ENCODE measurements at places on chromosomes 2 and 18.
A peak's percentile ranks its signal among the peaks of the same experiment; 100 is the strongest.

GRCh38 chr18:2354292-2354691 lies 217.0 kb downstream of the METTL4 start:
- DNase-seq: no peak

DNA sequence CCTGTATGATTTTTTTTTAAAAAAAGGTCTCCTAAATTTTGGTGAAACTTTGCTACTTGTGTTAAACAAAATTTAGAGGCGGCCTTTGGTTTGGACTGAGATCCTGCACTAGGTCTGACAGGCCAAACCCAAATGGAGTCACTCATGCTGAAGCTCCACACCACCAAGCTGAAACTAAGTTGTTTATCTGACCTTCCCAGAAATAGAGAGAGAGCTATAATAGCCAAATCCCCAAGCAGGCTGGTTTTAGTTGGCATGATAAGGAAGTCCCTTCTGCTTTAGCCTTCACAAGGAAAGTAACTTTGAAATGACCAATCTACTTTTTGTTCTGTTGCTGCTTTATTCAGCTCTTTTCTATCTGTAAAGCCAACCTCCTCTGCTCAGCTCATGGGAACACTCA lies 17.1 kb upstream of the THUMPD2 start:
- DNase-seq: no peak

DNA sequence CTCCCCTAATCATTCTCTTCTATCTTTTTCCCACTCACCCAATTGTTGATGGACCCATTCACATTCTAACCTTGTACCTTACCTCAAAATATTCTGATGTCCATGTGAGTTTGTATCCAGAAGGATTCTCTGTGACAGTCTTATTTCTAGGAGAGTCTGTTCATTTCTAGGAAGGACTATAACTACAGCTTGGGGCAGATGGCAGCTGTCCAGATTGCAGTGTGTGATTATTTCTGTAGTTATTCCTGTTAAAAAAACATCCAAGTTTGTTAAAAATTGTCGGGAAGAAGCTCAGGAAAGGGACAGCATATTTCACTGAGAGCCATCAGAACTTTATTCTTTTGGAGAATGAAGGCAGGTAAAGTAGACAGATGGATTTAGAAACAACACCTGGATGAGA lies 142.6 kb downstream of the RAPGEF4 start:
- DNase-seq: no peak

- no peak for DNase-seq
Measured at GRCh38 chr2:145184741-145185651, 665.1 kb upstream of the ZEB2 start.

DNA sequence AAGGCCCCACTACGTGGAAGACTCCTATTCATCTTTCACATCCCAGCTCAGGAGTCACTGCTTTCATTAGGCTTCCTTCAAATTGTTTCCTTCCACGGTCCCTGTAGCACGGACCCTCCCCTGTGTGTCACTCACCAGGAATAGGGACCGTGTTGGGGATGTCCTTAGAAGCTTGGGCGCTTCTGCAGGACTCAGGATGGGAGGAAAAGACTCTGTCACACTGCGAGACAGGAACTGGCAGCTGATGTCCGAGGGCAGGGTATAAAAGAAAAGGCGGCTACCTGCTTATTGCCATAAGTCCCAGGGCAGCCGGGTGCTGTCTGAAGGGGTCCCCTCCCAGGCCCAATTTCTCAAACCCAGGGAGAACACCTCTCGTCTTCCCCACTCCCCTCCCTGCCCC lies 79.1 kb downstream of the BCL2L11 start:
- no peak for DNase-seq

DNA sequence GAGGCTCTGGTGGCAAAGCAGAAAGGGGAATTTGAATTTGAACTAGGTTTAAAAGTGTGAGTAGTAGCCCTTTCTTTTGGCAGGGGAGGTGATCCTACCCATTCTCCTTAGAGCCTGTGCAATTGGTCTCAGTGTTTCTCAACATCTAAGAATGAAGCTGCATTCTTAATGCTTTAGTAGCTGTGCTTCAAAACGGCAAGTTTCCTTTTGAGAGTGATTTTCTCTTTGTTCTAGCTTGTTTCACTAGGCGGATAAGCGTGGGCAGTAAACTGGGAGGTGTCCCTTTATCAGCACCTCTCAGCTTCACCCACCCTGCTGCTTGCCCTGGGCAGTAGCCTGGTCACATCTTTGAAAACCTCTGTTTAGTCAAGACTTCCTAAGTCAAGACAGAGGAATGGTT lies 6.7 kb downstream of the CRIM1 start:
- no peak for DNase-seq

GRCh38 chr2:98084869-98085238 lies 2.1 kb upstream of the VWA3B start:
- no peak for DNase-seq

- DNase-seq: no peak
Measured at GRCh38 chr2:48109491-48110204, 203.3 kb upstream of the FBXO11 start.

DNA sequence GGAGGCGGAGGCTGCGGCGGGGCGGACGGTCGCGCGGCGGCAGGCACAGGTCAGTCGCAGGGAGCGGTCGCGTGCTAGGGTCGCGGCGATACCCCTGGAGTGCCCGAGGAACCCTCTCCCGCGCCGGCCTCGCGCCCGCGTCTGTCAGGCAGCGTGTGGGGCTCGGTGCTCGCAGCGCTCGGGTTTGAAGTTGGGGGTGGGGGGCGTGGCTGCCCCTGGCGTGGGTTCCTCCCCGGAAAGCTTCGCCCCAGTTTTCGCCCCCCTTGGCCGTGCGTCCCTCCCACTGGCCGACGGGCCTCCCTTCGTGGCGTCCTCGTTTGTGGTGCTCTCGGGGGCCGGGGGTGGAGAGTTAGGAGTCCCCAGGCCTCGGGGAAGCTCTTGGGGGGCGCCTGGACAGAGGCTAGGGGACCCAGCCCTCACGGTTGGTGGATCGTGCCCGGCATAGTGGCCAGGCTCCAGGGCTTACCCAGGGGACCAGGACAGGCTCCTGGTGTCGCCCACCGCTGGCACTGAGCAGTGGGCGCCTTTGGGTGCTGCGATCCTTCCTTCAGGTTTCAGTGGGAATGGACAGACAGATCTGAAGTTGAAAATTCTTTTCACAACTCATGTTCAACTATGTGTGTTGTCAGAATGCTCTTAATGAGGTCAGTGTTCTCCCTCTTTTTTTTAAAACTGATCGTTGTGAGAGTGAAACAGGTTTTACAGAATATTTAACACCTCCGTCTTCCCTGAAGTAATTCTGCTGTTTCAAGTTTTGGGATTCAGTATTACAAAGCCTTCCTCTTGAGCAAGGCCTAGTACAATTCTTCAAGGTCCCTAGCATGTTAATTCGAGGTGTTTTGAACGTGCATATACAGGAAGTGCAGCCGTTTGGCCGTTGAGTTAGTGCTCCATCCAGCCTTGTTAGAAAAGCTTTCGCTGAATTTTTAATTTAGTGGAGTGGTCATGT lies 604 bp downstream of the RALBP1 start:
- no peak for DNase-seq

DNA sequence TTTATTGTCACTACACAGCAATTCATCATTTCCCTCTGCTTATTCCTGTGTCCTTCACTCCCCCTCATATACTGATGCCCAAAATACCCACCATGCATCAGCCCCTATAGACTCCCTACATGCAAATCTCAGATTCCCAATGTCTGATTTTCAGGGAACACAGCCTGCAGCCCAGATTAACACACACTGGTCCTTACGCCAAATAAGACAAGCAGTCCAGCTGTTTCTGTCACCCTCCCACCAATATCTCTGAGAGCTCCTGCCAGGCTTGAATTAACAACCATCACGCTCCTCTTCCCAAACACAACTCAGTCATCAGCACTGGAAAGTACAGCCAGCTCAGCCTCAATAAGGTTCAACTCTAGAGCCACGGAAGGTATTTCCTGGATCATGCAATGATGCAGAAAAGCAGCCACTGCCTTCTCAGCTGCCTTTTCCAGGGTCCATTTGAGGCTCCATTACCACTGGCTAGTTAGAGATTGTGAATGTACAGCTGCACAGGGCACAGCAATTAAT lies 39.0 kb upstream of the SLC35F5 start:
- no peak for DNase-seq

GRCh38 chr2:237322564-237322963 lies 91.4 kb downstream of the COL6A3 start:
- no peak for DNase-seq

GRCh38 chr2:33210626-33211025 lies 263.9 kb downstream of the LTBP1 start:
- DNase-seq: peak; percentile 56

- DNase-seq: no peak
Measured at GRCh38 chr2:211864328-211864727, 674.3 kb downstream of the ERBB4 start.

DNA sequence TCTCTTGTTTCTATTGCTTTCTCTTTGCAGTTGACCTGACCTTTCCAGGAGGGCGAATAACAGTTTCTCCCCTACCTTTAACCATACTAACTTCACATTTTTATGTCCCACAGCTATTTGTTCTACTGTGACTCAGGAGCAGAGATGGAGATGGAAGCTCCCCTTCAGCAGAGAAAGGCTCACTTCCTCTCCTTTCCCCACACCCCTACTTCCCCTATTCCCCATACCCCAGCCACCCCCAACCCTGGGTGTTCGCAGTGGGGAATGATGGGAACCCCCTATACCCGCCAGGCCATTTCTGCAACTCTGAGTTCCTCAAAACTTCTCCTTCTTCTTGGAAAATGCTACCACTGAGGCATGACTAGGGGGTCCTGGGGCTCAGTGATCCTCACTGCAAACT lies 285.4 kb upstream of the MGAT5 start:
- DNase-seq: no peak

DNA sequence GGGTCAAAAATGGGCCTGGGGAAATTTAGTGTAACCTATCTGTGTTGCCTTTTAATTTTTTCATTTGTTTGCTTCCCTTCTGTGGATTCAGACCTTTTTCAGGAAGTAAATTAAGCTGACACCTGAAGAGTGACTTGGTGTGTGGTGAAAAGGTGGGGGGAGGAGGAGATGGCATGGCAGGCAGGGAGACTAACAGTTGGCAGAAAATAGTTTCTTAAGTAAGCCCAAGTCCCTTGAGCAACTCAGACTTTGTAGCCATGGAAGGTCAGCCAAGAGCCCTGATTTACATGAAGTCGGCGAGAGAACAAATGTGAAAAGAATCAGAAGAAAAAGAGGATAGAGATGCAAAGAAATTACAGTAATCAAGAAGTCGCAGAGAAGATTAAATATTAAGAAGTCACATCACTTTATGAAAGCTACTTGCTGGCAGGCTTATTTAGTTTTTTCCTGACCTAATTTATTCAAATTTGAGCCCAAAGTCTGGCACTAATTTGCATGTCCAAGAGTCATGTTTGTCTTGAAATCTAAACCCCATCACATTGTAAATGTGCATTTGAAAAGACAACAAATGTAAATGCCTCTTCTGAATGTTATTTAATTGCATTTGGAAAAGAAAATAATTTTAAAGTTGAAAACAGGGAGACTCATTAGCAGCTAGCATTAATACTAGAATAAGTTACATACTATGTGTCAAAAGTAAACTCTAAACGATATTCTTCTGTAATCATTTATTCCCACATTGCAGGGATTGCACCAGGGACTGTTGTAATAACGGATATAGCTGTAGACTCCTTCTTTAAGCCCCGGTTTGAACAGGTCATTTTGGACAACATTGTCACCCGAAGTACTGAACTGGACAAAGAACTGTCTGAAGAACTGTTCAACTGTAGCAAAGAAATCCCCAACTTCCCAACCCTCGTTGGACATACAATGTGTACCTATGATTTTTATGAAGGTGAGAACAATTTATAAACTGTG lies 19.3 kb downstream of the UPP2 start:
- no peak for DNase-seq

Measured in ovary (tissue), 10 donors.